ENCODE measurements at places on chromosomes 6 and 20.

DNA sequence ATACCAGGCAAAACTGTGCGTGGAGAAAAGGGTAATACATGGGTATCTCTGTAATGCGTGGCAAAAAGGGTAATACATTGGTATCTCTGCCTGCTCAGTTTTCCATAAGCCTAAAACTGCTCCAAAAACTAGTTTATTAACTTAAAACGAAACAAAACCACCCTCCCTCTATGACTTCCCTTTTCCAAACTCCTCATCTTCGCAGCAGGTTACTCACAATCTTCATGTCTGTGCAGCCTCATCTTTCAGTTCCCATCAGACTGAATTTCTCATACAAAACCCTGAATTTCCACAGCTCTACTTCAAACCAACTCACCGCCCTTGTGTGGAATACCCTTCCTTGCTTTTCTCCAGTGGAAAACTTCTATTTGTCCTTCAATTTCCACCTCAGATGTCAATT lies 199.4 kb downstream of the PHACTR1 start:
- DNase-seq = no peak

DNA sequence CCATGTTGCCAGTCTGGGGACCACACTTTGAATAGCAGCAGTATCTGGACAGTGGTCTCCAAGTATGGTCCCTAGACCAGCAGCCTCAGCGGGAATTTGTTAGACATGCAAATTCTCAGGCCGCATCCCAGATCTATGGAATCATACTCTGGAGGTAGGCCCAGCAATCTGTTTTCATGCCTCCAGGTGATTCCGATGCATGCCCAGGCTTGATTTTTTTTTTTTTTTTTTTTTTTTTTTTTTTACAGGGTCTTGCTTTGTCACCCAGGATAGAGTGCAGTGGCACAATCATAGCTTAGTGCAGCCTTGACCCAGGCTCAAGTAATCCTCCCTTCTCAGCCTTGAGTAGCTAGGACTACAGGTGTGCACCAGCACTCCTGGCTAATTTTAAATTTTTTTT lies 682 bp upstream of the SLA2 start:
- DNase-seq = no peak

GRCh38 chr6:10557913-10558312 lies 36.8 kb downstream of the GCNT2 start:
- no peak for DNase-seq

DNA sequence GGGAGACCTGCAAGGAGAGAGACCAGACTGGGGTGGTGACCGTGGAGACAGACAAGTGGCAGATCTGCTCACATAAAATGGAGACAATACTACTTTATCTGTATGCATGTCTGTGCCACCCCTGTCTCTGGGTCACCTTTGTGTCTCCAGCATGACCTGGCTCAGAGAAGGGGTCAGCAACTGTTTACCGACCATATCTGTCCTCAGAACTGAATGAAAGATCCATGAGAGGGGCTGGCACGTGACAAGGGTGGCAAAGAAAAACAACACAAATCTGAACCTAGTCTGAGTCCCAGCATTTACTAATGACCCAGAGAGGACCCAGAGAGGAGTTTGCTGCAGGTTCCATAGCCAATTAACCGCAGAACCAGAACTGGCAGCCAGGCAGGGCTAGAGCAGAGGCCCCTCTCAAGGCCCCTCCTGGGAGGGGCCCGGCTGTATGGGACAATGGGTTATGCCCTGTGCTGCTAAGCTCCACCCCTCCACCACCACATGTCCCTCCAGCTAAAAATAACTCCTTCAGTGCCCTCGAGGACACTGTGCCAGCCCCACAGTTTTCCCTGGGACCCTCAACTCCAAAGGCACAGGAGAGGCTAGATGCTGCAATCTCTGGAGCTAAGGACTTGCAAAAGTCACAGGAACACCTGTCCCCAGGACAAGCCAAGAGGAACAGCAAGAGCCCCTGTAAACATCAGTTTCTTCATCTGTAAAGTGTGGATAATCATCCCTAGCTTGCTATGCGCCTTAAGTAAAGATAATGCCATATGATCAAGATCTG lies 2.2 kb downstream of the AHCY start:
- no peak for DNase-seq

GRCh38 chr20:11229772-11230171 lies 556.0 kb upstream of the JAG1 start:
- peak; percentile 75 for DNase-seq

GRCh38 chr6:53768636-53769035 lies 26.2 kb upstream of the LRRC1 start:
- no peak for DNase-seq

DNA sequence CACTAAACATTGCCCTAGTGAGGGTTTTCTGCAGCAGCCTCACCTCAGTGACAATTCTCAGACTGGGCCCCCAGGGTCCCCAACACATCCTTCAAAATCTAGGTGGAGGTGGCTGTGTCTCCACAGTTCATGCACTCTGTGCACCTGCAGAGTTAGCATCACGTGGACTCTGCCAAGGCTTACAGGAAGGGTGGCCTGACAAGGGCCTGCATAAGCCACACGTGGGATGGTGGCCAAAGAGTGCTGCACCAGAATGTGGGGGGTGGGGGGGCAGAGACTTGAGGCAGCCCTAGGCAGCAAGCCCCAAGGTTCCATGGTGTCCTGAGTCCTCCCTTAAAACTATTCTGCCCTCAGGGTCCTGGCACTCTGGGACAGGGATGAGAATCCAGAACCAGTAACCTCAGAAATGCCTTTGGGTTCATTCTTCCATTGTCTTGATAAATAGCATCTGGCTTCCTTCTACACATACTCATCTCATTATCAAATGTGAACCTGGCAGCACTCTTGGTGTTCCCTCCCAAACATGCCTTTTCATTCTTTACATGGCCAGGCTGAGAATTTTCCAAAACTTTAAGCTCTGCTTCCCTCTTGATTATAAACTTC lies 1.6 kb upstream of the SERPINB1 start:
- no peak for DNase-seq

DNA sequence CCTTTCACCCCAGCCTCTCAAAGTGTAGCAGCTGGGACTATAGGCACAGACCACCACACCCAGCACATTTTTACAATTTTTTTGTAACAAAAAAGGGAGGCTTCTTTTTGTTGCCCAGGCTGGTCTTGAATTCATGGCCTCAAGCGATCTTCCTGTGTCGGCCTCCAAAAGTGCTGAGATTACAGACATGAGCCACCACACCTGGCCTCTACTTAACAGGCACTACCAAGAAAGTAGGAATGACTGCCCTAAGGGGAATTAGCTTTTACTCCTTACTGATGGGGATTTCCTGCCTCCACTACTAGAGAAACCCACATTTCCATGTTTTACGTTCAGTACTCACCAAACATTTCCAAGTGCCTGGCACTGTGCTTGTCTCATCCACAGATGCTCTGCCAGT lies 109.6 kb downstream of the CARMIL1 start:
- DNase-seq = no peak

DNA sequence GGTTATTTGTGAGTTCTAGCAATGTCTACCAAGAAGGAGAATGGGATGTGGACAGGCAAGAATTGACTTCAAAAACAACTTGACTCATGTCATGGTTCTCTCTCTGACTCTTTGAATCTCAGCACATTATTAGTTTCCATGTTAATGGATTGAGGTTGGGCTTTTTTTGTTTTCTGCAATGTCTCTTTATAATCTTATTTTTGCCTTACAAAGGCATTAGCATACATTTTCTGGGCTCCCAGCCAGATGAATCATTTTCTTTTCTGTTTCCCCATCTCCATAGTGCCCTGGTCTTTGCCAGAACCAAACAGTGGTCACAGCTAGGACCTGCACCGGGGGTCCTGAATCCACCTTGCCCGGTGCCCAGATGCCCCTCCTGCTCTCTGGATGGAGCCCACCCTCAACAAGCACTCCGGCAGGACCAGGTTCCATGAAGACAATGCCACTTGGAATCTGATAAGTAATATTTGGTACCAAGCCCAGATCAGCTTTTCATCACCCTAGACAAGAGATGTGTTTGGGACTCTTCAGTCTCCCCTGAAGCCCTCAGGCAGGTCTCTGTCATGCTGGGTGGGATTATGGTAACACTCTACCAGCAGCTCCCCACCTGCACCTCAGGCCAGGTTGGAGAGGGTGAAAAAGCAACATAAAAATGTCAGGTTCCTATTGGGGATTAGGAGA lies 266.7 kb upstream of the SULF2 start:
- no peak for DNase-seq

DNA sequence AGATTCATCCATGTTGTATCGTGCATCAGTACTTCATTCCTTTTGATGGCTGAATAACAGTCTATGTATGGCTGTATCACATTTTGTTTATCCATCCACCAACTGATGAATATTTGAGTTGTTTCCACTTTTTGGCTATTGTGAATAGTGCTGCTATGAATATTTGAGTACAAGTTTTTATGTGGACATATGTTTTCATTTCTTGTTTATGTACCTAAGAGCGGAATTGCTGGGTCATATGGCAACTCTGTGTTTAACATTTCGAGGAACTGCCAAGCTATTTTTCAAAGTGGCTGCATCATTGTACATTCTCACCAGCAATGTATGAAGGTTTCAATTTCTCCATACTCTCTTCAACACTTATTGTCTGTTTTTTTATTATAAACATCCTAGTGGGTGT lies 3.0 kb upstream of the RREB1 start:
- no peak for DNase-seq

DNA sequence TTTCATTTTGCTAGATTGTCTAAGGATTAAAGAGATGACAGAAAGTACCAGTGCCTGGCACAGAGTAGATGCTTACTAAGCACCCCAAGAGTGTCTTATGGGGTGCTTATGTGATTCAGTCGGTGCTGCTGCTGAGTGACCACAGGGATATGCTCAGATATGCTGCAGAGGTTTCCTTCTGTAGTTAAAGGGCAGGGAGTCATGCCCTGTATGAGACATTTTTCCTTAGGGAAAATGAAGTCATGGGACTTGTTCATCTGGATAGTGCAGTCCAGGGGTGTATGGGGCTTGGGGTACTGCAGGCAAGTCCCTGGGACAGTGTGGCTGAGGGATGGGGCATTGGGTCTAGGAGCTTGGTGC lies 25.1 kb downstream of the TOX2 start:
- no peak for DNase-seq

- DNase-seq = no peak
These were observed 391 bp upstream of the B3GAT2 start for GRCh38 chr6:70957284-70957617.

GRCh38 chr6:114096561-114097172 lies 125.7 kb upstream of the HDAC2 start:
- no peak for DNase-seq

DNA sequence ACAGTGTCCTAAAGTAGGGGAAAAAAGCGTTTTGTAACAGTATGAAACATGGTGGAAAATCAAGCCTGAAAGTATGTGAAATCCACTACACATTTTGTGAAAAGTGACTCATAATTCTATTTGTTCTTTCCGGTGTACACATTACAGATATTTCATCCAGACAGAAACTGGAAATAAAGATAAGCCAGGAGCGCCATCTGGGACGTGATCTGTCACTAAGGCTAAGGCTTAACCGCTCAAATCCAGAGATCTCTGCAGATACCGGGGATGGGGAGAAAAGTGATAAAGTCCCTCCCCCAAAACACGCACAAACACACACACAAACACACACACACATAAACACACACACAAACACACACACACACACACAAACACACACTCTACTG lies 26.6 kb upstream of the SRSF6 start:
- no peak for DNase-seq

DNA sequence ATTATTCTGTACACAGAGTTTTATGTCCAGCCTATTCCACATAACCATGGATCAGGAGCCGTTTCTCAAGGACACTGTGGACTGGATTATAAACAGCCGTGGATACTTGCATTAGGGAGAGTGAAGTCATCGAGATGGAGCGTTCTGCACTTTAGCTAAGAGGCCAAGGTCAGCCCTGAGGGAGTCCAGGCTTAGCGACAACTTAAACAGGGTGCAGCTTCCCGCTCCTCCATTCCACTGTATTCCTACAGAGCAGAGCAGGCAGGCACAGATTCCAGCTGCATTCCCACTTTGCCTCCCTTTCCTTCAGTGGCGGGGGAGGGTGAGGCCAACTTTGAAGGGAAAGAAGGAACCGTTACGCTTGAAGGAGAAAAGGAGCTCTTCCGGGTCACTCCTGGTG lies 59.5 kb downstream of the RAMACL start:
- peak; percentile 72 for DNase-seq

All from ovary (tissue), 10 donors.